ENCODE measurements at places on chromosomes 16 and 17. TPM values are rescaled to one million over a fixed set of nuclear protein-coding genes. Genes with fewer than 3 reads are reported as not detected.

DNA sequence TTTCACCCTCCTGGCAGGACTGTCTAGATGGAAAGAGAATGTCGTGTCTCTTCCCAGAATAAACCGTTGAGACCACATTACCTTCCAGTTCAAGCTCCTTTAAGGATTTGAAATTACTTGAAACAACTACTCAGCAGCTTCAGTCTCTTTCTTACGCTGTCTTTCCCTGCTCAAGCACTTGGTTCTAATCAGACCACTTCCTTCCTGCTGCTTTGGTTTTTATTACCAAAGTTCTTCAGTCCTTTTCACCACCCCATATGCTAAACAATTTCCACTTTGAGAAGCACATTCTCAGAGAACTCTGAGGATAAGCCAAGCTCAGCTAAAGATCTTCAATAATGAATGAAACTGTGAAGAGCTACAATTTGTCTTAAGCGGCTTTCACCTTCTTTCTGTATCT is 105.4 kb downstream of the STX8 start:
- peaks cover 28% of the 10 kb centered on the region for H3K4me1 ChIP-seq
- no peaks in the 10 kb centered on the region for H3K27me3 ChIP-seq
- peaks cover 13% of the 10 kb centered on the region for H3K36me3 ChIP-seq
- peak overlapping the region; percentile 93 for H3K27ac ChIP-seq
- peak overlapping the region; percentile 27 for H3K4me3 ChIP-seq

DNA sequence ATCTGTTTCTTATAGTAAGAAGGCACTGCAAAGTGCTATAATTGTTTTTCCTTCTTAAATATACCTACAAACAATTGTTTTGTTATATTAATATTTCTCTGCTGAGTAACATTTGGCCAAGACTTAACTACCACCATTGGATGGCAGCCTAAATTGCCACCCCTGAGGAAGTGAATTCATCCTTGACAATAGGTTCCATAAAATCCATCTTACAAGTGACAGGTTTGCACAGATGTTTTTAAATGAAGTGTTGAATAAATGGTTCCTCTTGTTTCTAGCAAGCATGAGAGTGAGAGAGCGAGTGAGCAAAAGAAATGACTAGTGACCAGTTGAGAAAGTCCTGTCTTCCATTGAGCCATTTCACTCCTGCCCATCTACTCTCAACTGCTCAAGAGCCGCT is 8.3 kb upstream of the MPHOSPH6 start:
- H3K27ac ChIP-seq: no peak overlapping the region
- no peak overlapping the region for H3K4me3 ChIP-seq
- H3K27me3 ChIP-seq: peaks cover 42% of the 10 kb centered on the region
- DNase-seq: no peak

- peaks cover 5% of the 10 kb centered on the region for H3K27me3 ChIP-seq
- H3K27ac ChIP-seq: no peak overlapping the region
- no peak for DNase-seq
- H3K4me3 ChIP-seq: no peak overlapping the region
- no peaks in the 10 kb centered on the region for H3K36me3 ChIP-seq
- no peaks in the 10 kb centered on the region for H3K4me1 ChIP-seq
Observed at GRCh38 chr17:29051194-29051593, 8.3 kb downstream of the PIPOX start.

- DNase-seq: no peak
- H3K27me3 ChIP-seq: peaks cover 60% of the 10 kb centered on the region
- H3K36me3 ChIP-seq: peaks cover 2% of the 10 kb centered on the region
- H3K4me3 ChIP-seq: peak overlapping the region; percentile 91
- H3K4me1 ChIP-seq: peaks cover 27% of the 10 kb centered on the region
- H3K27ac ChIP-seq: no peak overlapping the region
Observed at GRCh38 chr16:73056921-73057290, 9.0 kb upstream of the ZFHX3 start.

DNA sequence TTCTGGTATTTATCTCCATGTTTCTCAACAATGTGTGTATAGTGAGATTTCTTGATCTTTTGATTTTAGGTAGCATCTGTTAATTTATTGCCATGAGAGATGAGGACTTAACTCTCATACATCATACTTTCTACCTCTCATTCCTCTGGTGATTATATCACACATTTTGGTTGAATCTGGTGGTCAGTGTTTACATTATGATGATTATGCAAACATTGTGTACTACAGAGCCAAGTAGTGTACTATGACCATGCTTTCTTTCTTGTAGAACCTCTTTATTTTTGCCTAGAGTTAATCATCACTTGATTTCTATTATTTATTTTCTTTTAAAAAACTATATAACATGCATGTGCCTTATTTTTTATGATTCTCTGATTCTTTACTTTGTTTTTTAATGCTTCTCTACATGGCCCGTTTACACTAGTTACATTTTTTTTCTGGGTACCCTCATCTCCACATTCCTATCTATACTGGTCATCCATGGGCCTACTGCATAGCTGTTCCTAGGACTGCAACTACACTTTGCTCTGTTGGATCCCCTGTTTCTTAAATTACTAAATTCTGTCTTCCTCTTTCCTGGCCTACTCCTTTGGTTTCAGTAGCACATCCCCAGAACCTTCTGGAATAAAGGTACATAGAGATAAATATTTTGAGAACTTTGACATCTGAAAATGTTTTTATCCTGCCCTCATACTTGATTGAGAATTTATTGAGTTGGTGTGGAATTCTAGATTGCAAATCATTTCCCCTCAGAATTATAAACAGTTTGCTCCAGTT is 63.0 kb upstream of the LRRC37A3 start:
- H3K27ac ChIP-seq: no peak overlapping the region
- H3K36me3 ChIP-seq: peaks cover 9% of the 10 kb centered on the region

- H3K27ac ChIP-seq: no peak overlapping the region
- H3K4me1 ChIP-seq: peaks cover 7% of the 10 kb centered on the region
- peaks cover 26% of the 10 kb centered on the region for H3K27me3 ChIP-seq
- H3K36me3 ChIP-seq: no peaks in the 10 kb centered on the region
- no peak overlapping the region for H3K4me3 ChIP-seq
Observed at GRCh38 chr16:66457888-66458287, 30.8 kb downstream of the BEAN1 start.

DNA sequence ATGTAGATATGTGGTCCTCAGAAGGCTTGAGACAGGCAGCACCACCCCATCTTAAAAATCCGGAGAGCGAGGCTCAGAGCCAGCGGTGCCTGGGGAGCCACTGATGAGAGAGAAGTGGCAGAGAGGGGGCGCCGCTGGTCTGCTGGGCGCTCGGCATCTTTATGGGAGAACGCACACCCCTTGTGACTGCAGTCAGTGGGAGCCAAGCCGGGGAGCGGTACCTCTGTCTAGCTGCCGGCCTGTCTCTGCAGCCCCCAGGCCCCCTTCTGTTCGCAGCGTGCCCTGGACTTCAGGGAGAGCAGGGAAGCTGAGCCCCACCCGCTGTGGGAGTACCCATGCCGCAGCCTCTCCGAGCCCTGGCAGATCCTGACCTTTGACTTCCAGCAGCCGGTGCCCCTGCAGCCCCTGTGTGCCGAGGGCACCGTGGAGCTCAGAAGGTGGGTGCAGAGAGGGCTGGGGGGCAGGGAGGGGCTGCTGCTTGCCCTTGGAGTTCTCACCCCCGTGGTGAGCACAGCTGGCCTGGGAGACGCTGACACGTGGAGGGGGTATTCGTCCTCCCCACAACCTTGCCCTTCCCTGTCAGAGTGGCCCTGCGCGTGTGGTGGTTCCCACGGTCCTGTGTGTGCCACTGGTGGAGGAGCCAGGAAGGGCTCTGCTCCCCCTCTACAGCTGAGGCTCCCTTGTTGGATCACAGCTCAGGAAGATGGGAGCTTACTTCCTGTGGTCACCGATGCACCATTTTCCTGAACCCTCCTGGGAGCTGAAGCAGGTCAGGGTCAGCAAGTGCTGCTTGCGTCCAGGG is 44.8 kb downstream of the PRMT7 start:
- H3K27ac ChIP-seq: peak overlapping the region; percentile 41
- DNase-seq: no peak
- H3K36me3 ChIP-seq: peaks cover 78% of the 10 kb centered on the region
- H3K4me1 ChIP-seq: peaks cover 42% of the 10 kb centered on the region

GRCh38 chr17:17423656-17424055 is 53.1 kb upstream of the MED9 start:
- DNase-seq: no peak

GRCh38 chr16:89993377-89993776 is 25.9 kb downstream of the DBNDD1 start:
- no peaks in the 10 kb centered on the region for H3K27me3 ChIP-seq
- H3K36me3 ChIP-seq: peaks cover 79% of the 10 kb centered on the region
- H3K4me3 ChIP-seq: no peak overlapping the region
- peaks cover 2% of the 10 kb centered on the region for H3K4me1 ChIP-seq
- DNase-seq: no peak

DNA sequence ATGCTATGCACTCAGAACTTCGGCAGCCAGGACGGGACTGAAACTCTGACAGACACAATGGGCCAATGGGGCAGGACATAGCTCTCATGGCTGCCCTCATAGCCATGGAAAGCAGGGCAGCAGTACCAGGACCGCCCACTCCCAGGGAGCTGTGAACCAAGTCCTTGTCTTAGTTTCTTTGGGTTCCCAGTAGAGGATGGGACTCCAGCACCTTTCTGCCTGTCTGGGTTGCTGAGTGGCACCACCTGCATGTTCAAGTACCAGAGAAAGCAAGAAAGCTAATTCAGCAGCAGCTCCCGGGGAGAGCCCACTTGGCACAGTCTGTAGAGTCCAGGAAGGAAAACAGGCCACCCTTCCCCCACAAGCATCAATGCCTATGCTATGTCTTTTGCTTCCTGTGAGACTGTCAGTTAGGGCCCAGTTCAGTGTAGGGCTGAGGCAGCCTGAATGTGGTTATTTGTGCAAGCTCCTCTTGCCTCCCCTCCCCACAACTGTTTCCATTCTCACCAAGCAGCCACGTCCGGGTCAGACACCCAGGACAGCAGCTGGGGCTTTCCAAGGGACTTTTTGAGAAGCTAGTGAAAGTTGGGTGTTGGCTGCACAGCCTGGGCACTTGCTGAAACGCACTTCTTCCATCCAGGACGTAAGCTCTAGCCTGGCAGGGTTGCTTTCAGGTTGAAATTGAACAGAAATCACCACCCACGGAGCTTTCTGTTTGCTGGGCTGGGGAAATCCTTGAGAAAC is 7.8 kb downstream of the SUPT4H1 start:
- H3K27ac ChIP-seq: peak overlapping the region; percentile 84
- peaks cover 79% of the 10 kb centered on the region for H3K4me1 ChIP-seq
- peaks cover 94% of the 10 kb centered on the region for H3K36me3 ChIP-seq
- H3K27me3 ChIP-seq: no peaks in the 10 kb centered on the region

VAT1L gene
- total RNA-seq: not detected

ZNF597 gene
- total RNA-seq: 2.7 TPM

CRYBA1 gene
- total RNA-seq: not detected

DNAJA2 gene
- total RNA-seq: 54.5 TPM

PPP1R1B gene
- total RNA-seq: not detected

CHRNE gene
- total RNA-seq: 0.25 TPM

All from activated CD4-positive, alpha-beta T cell treated with anti-CD3 and anti-CD28 coated beads, Interleukin-2, amount 10 ng/mL, durations not matched to agents 7 days and 5 days (primary cell).